Activated CD8-positive, alpha-beta memory T cell treated with anti-CD3 and anti-CD28 coated beads for 1 hour (primary cell): ENCODE measurements at places on chromosomes 2 and 18.

DNA sequence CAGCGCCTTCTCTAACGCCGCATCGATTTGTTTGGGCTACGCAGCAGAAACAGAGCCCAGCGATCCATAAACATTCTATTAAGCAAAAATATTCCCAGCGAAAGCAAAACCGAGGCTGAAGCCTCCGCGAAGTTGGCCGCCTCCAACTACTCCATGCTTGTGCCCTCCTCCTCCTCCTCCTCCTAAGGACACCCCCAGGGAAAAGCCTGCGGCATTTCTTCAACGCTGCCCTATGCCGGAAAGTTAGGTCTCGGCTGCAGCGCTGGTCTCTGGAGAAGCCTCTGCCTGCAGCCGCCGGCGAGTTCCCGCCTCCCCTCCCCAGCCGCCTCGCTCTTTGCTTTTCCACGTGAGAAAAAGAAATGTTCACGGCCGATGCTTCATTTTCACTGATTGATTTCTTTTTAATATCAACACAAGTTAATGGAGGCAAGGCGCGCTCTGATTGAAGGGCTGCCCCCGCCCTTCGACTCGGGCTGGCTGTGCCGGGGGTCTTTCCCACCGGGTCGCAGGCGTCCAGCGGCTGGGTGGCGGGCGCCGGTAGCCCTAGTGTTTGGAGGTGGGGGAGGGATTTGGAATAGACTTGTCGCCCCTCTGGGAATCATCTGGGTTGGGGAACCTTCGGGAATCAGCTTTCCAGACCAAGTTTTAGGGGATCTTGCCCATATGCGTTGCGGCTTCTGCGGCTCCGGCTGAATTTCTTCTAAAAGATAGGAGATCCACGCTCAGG is 3.9 kb downstream of the NRP2 start:
- DNase-seq = no peak

GRCh38 chr2:118493213-118493612 is 354.2 kb downstream of the EN1 start:
- no peak for DNase-seq

- no peak for DNase-seq
These were observed 4.7 kb downstream of the CYTIP start for GRCh38 chr2:157438863-157439823.

- no peak for DNase-seq
These were observed 110.2 kb upstream of the CCDC68 start for GRCh38 chr18:55069497-55069896.

GRCh38 chr2:73893764-73894474 is 1.1 kb downstream of the ACTG2 start:
- no peak for DNase-seq

GRCh38 chr2:178632729-178633128 is 152.5 kb downstream of the PLEKHA3 start:
- DNase-seq = no peak

GRCh38 chr2:134764164-134764563 is 45.4 kb upstream of the TMEM163 start:
- no peak for DNase-seq

DNA sequence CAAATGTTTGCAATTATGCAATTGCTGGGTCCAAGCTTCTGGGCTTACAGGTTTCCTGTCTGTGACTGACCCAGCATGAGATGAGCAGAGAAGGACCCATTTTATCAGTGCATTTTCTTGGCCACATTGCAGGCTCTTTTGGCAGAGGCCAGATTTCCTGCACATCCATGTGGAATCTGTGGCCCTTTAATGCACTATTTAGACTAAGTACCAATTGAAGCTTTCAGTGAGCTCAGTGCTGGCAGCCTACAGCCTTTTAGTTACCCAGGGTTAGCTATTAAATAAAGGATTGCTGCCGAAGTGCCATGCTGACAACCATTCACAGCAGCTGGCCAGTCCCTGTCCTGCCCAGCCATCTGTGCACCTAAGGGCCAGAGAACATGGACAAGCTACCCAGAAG is 165.0 kb downstream of the ANKRD30B start:
- DNase-seq = no peak

- no peak for DNase-seq
These were observed 1604.2 kb downstream of the LRP1B start for GRCh38 chr2:140526575-140526974.

- DNase-seq = no peak
These were observed 156.7 kb downstream of the KLHL29 start for GRCh38 chr2:23541503-23542229.

GRCh38 chr2:125427721-125428315 is 1228.1 kb upstream of the GYPC start:
- no peak for DNase-seq

- DNase-seq = no peak
These were observed 60.0 kb downstream of the LIPG start for GRCh38 chr18:49621717-49622351.

DNA sequence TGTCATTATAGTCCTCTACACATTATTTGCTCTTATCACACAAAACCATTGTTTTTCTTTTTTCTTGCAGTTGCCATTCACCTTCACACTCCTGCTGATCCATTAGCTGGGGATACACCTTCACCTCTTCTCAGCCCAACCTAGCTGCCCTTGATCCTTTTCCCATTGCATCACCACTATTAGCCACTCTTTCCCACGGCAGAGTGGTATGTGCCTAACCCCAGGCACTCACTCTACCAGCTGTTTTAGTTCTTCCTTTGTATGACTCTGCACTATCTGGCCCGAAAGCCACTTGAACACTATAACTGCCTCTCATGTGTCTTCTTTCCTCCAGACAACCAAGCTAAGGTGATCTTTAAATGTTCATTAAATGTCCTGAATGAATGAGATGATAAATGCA is 145.4 kb upstream of the PIK3C3 start:
- no peak for DNase-seq

GRCh38 chr2:156673333-156673615 is 237.1 kb downstream of the GPD2 start:
- no peak for DNase-seq

GRCh38 chr2:61769093-61769675 is 84.7 kb downstream of the FAM161A start:
- DNase-seq = no peak
